Heart left ventricle (tissue), 16 donors: ENCODE measurements at places on chromosomes 12 and 14.

GRCh38 chr14:22994762-22995275 lies 12.5 kb upstream of the AJUBA start:
- DNase-seq: no peak

GRCh38 chr14:69316449-69317101 lies 56.6 kb downstream of the GALNT16 start:
- peak; percentile 16 for DNase-seq

GRCh38 chr12:14442221-14442881 lies 76.9 kb downstream of the ATF7IP start:
- no peak for DNase-seq

DNA sequence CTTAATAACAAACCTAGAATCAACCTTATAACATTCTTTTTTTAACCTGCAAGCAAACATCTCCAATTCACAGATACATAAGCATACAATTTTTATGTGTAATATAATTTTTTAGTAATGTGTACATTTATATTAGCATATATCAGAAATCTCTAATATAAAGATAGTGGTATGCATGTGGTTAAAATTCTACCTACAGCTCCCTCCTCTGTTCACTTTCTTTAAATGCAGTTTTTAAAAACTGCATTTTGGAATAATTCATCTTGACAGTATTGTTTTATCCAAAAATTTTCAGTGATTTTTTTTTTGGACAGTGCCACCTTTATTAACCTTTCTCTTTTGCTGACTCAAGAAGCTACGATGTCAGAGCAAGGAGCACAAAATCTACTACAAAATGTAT lies 13.2 kb upstream of the RXYLT1 start:
- no peak for DNase-seq

GRCh38 chr12:70255311-70255710 lies 12.1 kb downstream of the CNOT2 start:
- no peak for DNase-seq

DNA sequence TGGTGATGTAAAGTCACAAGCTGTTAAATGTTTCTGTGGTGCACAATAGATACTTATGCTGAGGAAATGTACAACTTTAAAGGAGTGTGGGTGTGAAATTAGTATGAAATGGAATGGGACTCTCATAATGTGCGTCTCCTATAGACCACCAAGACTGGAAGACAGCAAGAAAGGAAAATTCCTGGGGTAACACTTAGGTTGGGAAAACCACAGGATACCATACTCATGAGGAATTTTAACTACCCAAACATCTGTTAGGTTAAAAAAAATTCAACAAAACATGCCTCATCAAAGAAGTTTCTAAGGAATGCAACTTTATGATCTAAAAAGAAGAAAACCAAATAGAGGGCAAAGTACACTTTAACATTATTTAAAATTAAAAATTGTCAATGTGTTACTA lies 113.7 kb upstream of the MYF6 start:
- DNase-seq: no peak

DNA sequence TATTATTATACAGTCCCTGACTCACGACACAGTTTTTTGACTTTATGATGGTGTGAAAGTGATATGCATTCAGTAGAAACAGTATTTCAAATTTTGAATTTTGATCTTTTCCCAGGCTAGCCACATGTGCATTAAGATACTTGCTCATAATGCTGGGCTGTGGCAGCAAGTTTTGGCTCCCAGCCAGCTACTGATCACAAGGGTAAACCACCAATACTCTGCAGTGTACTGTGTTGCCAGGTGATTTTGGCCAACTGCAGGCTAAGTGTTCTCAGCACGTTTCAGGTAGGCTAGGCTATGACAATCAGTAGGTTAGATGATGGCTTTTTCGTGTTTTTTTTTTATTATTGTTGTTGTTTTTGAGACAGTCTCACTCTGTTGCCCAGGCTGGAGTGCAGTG lies 69.4 kb upstream of the ACTN1 start:
- peak; percentile 34 for DNase-seq

GRCh38 chr14:94102768-94103482 lies 7.6 kb upstream of the IFI27 start:
- no peak for DNase-seq

DNA sequence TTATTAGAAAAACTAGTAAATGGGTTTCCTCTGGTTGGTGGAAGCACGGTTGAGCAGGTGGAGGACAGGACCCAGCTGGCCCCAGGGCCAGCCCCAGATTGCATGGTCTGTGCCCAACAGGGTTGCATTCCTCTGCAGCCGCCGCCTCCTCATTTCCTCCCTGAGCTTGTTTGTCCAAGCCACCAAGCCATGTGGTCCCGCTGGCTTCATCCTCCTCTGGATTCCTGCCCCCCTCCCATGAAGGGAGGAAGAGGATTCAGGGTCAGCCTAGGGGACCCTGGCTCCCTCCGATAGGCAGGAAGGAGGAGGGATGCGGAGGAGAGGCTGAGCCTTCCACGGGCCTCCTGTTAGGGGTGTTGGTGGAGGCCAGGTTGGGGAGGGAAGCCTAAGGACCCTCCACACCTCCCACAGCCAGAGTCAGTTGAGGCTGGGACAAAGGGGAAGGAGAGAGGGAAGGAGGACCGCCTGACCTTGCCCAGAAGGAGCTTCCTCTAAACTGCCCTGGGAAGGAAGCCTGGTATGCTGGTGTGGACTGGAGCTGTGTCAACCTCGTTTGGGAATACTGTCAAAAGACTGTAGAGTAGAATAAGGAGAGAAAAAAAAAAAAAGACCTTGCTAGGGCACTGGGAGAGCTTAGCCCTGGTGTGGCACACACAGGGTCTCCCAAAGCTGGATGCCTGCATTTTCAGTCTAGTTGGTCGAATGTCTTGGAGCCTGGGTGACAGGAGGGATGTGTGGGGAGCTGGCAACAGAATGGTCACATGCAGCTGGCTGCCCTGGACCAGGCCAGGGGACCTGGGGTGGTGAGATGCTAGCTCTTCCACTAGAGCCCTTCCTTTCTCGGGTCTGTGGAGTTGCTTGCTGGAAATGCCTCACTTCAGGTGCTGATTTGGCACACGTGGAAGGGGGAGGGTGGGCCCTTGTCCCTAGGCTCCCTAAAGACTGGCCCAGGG lies 42.4 kb downstream of the PLEKHG3 start:
- no peak for DNase-seq

DNA sequence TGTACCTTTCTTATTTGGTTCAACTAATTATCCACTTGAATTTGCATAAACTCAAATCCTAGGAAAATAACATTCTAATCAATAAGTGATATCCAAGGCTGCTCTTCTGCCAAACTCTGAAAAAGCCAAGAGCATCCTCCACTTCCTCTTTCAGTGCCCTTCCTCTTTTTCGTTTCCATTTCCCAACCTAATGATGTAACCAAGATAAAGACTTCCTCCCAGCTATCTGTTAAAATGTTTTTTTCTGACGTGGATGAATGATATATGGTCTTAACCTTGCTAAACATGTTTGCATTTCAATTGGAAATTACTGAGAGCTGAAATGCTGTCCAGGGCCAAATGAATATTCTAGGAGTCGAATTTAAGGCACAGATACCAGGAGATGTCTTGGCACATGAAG lies 459.5 kb upstream of the PDE3A start:
- no peak for DNase-seq

DNA sequence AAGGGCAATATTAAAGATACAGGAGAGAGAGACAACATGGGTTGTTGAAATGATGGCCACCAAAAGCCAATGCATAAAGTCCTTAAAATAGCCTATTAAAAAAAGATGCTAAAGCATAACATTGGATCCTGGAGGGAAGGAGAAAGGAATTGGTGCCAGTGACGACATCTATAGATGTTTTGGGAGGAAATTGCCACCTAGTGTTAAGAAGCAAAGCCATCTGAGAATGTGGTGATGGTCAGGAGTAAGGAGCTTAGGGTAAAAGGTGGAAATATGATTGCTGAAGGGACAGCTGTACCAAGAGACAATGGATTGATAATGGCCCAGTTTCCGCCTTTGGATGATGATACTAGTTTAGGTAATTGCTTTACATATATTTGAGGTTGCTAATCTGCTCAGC lies 85.1 kb downstream of the TMEM30B start:
- DNase-seq: no peak

GRCh38 chr12:2783936-2784600 lies 10.7 kb upstream of the FKBP4 start:
- DNase-seq: peak; percentile 78

DNA sequence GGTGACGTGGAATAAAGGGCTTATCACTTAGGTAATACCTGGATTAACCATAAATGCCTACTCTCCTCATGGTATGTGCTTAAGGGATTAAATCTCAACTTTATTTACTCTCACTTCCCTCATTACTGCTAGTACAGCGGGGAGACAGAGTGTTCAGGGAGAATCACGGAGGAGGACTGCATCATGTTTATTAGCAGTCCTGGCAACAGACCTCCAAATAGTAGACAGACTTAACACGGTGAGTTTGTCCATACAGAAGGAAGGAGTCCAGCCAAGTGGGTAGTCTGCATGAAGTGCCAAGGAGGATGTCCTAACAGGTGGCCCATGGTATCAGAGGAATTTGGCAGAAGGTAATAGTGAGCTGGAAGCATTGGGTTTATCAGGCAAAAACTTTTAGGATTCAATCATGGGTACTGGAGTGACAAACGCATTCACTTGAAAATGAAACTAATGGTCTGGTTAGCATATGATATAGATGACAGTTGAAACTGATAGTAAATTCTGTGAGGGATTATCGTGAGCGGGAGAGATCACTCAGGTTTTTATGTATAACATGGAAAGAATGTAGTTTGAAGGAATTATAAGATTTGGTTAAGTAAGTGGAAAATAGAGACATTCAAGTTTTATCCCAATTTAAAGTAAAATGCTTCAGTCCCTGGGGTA lies 471.8 kb downstream of the TMEM117 start:
- DNase-seq: no peak

DNA sequence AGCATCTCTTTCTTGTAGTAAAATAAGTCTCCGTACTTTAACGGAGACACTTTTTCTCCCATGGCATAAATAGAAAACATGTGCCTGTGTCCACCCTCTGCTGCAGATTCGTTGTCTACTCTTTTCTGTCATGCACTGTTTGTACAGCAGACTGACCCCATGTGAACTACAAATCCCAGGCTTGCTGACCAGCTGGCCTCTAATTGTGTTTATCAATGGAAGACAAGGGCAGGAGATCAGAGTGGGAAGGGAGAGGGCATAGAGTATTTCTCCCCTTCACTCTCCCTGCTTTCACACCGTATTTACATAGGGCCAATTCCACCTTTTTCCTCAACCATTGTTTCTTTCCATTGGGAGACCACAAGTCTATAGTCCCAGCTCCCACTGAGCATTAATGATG lies 31.0 kb upstream of the TMTC2 start:
- no peak for DNase-seq

DNA sequence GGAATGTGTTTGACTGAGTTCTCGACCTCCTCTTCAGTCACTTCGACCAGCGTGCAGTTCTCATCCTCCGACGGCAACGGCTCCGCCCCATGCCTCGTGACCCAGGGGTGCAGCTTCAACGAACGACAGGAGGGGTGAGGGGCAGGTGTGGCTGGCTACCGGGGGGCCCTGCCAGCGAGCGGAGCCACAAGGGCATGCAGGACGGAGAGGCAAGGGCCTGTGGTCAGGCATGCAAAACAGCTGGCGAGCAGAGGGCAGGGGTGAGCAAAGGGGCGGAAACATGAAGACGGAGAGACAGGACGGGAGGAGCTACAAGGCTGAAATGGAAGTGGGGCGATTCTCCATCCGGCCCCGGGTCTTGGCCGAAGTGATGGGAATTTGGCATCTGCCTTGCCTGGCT lies 38.7 kb downstream of the P2RX4 start:
- DNase-seq: no peak

DNA sequence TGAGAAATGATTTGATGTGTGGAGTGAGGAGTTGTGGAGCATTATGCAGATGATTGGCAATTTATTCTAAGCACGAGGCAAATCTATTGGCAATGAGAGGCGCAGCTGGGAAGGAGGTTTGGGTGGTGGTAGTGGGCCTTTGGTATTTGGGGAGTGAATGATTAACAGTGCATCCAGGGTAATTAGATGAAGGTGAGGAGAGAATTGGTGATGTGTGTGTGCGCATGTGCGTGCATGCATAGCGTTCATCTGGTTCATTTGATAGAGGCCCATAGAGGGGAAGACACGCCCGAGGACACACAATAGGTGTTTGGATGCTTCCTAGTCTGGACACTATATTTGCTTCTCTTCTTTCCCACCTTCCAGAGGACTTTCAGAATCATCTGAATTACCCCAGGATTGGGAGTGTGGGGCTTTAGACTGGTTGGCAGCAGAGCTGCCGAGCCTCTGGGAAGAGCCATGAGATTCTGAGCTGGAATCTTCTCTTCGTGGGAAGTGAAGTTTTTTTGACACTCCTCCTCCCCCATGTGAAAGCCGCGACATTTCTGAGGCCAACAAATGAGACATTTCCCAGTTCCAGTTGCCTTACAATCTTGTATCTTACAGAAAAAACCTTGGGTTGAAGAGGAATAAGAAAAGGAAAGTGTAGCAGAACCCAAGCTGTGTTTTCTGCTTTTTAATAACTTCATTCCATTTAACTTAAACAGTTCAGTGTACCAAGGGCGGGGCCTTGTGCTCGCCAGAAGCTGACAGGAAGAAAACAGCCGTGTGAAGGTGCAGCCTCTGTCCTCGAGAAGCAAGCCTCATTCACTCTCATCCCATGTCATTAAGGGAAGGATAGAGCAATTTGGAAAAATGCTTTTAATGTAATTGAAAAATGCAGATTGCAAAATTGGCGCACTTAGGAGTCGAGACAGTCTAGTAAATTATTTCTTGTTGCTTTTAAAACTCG lies 65.2 kb downstream of the SLC25A47 start:
- DNase-seq: no peak

DNA sequence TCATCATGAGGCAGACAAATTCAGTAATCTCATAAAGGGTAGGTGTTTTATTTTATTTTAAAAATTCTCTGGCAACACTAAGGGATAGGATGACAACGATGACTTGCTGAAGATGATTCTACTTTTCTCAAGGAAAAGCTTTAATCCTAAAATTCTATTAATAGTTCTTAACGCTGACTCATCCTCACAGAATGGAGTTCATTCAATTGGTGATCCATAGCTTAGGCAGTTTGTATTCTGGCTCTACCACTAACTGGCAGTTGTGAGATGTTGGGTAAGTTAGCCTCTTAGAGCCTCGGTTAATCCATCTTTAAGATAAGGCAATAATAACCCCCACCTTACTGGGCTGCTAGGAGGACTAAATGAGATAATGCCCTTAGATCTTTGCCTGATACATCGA lies 116.3 kb downstream of the RTN1 start:
- no peak for DNase-seq

GRCh38 chr12:117968826-117969659 lies at the start of gene KSR2:
Gene KSR2 (minus strand): TSS chr12:117968990. CDS start chr12:117968255, 735 bp downstream.
- DNase-seq: no peak

- no peak for DNase-seq
Observed at GRCh38 chr14:71300566-71301330, 393.5 kb downstream of the PCNX1 start.
